Lung (tissue), 17 donors: ENCODE measurements at places on chromosomes 12 and 14.
A peak's percentile ranks its signal among the peaks of the same experiment; 100 is the strongest.

- H3K27me3 ChIP-seq, result no peaks in the 10 kb centered on the region
- no peaks in the 10 kb centered on the region for H3K4me1 ChIP-seq
- DNase-seq, result no peak
- no peaks in the 10 kb centered on the region for H3K36me3 ChIP-seq
- H3K27ac ChIP-seq, result no peak overlapping the region
- H3K4me3 ChIP-seq, result no peak overlapping the region
Measured at GRCh38 chr12:87150969-87151662, 878.1 kb downstream of the C12orf50 start.

DNA sequence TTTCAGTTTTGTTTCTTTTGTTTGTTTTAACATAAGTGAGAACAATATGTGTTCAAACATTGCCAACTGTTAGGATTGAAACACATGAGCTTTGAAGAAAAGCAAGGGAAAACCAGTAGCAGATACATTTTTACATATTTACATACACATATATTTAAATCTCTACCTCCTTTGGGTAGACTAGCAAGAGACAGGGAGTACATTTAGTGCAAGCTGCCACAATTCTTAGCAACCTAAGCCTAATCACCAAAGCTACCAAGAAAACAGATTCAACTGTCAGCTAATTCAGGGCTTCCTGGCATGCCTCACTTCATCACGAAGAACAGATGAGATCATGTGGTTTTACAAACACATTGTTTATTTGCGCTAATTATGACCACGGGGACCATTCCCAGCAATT, 143.1 kb downstream of the PRIMA1 start:
- H3K36me3 ChIP-seq, result no peaks in the 10 kb centered on the region
- no peak overlapping the region for H3K4me3 ChIP-seq
- peak; percentile 31 for DNase-seq
- no peaks in the 10 kb centered on the region for H3K27me3 ChIP-seq
- no peak overlapping the region for H3K27ac ChIP-seq
- no peaks in the 10 kb centered on the region for H3K4me1 ChIP-seq

DNA sequence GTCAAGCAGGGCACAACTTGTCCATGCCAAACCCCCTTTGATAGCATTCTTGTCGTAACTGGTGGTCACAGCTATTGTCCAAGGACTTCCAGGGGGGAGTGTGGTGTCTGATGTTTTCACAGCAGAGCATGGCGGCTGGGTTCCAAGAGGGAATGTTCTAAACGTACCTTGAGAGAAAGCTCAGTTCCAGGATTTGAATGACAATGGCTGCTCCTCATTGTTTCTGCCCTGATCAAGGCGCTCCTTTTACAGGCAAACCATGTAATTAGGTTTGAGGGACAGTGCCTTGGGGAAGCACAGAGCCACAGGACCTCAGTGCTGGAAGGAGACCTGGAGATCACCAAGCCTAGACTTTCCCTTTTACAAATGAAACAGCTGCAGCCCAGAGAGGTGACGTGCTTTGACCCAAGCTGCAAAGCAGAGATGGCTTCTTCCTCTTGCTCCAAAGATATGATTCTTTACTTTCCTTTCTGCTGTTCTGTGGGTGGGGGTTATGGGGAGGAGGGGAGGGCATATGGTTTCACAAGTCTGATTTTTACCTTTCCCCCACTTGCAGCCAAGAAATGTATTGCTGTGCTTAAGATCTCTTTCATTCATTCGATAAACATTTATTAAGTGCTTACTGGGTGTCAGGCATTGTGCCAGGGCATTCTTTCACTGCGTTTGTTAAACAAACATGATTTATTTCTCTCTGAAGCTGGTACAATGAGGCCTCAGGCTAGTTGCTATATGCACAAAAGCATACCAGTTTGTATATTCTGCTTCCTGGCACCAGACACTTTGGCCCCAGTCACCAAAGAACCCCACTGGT, 172.8 kb downstream of the KTN1 start:
- H3K4me1 ChIP-seq, result peaks cover 6% of the 10 kb centered on the region
- no peak overlapping the region for H3K4me3 ChIP-seq
- peak; percentile 51 for DNase-seq
- no peaks in the 10 kb centered on the region for H3K36me3 ChIP-seq
- no peak overlapping the region for H3K27ac ChIP-seq

DNA sequence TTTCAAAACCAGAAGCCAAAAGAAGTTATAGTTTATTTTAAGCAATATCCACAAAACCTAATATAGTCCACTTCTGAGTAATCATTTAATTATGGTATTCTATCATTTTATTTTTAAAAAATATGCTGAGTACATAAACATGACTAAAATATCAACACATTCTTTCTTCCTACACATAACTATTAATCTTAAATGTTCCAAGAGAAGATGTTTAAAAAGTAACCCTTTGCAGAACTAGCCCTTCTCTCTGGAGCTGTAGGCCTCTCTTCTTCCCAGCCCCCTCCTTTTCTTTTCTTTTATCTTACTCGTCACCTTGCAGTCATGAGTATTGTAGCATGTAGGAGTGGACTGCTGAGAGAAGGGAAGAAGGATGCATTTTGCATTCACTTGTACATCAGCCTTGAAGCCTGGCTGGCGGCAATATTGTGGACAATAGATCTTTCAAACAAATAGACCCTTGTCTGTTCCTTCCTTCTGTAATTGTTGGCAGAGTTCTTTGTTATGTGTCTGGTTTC, 941.9 kb downstream of the NRXN3 start:
- H3K36me3 ChIP-seq, result no peaks in the 10 kb centered on the region
- H3K27ac ChIP-seq, result no peak overlapping the region
- H3K27me3 ChIP-seq, result no peaks in the 10 kb centered on the region
- no peaks in the 10 kb centered on the region for H3K4me1 ChIP-seq

- H3K27ac ChIP-seq, result no peak overlapping the region
- no peak for DNase-seq
- H3K36me3 ChIP-seq, result no peaks in the 10 kb centered on the region
- H3K27me3 ChIP-seq, result no peaks in the 10 kb centered on the region
- H3K4me1 ChIP-seq, result peaks cover 7% of the 10 kb centered on the region
Measured at GRCh38 chr12:29732191-29732590, 51.6 kb downstream of the TMTC1 start.
